ENCODE measurements at places on chromosomes 1 and 21. TPM values are rescaled to one million over a fixed set of nuclear protein-coding genes. Genes with fewer than 3 reads are reported as not detected.
A peak's percentile ranks its signal among the peaks of the same experiment; 100 is the strongest.

The PRR9 gene
- total RNA-seq: not detected

GRCh38 chr21:42110691-42111469 lies 39.8 kb downstream of the UMODL1 start:
- DNase-seq: no peak

- DNase-seq: no peak
Measured at GRCh38 chr1:71414179-71414578, 333.3 kb upstream of the ZRANB2 start.

The KMO gene
- total RNA-seq: 0.26 TPM

The STYXL2 gene
- not detected for total RNA-seq

The PAQR6 gene
- 4.0 TPM for total RNA-seq

The KCNA3 gene
- total RNA-seq: 25.6 TPM

The HRNR gene
- total RNA-seq: not detected

DNA sequence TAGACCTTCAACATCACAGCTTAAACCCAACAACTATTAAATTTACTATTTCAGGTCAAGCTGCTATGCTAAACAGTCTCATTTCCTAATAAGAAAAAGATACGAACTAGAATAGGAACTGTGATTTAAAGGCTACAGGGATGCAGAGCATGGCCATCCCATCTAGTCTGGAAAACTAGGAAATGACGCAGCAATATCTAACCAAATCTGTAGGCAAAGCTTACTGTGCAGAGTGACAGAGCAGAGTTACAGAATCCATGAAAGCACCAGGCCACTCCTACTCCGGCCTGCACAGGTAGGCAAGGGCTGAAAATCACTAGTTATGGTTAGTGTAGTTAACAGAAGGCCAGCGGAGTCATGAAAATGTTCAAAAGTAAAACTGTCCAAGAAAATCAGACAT lies 2.1 kb downstream of the HLCS start:
- DNase-seq: no peak

- DNase-seq: no peak
Measured at GRCh38 chr21:45149021-45149420, 74.6 kb downstream of the ADARB1 start.

DNA sequence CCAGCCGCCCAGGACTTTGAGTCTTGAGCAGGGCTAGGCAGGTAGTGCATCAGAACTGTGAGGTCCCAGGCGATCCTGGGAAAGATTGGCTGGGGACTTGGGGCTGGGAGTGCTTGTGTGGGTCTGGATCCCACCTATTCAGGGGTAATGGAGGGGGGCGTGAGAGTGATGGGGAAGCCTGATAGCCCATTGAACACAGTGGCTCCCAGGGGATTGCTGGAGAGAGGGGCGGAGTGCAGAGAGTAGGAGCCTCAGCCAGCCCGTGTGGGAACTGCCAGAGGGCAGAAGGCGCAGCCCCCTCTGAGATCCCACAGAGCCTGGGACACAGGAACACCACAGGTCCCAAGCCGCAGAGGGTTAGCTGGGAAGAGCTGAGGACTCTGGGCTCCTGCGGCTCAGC lies 19.3 kb upstream of the PDZK1IP1 start:
- DNase-seq: no peak

The ODR4 gene
- total RNA-seq: 11.5 TPM

The S100A8 gene
- not detected for total RNA-seq

DNA sequence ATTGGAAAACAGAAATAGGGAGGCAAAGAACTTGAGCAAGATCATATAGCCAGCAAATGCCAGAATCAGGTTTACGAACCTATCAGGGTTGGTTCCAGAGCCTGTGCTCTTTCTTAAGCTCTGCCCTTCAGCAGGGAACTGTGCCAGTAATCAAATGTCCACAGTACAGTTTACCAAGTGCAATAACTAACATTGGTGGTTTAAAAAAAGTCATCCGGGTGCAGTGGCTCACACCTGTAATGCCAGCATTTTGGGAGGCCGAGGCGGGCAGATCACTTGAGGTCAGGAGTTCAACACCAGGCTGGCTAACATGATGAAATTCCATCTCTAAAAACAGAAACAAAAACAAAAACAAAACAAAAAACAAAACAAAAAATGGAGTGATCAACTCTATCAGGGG lies 182.7 kb downstream of the LMX1A start:
- no peak for DNase-seq

- DNase-seq: no peak
Measured at GRCh38 chr1:169287280-169287679, 80.3 kb downstream of the NME7 start.

The TRNP1 gene
- 0.53 TPM for total RNA-seq

DNA sequence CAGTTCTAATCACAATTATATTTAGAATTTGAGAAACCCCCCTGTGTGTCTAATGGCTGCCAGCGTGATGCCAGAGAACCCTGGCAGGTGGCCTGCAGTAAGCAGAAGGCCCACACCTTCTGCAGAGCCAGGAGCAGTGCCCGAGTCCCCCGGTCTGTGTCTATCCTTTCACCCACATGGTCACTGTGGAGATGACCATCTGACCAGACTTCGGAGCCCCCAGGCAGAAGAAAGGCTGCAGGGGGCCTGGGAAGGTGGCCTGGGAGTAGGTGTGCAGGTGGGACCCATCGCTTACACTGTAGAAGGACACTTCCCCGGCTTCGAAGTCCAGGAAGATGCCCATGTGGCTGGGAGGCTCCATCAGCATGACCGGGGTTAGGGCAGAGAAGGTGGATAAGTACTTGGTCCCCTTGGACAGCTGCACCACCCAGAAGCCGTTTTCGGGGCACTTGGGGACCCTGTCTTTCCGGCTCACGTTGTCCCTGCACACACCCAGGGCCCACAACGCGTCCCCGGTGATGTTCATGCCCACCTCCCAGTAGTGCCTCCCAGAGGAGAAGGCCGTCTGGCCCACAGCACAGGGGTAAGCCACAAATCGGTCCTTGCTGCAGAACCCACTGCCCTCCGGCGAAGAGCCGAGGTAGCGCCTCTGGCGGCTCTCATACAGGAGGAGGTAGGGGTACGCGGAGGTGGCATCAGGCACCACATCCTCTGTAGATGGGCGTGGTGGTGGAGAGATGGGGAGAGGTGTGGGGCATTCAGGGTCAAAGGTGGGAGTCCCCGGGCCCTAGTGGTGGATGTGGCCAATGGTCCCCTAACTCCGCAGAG lies 1.6 kb upstream of the TRIM11 start:
- DNase-seq: no peak

The CFAP141 gene
- not detected for total RNA-seq

GRCh38 chr1:175040324-175040879 lies 17.2 kb upstream of the MRPS14 start:
- no peak for DNase-seq

The CD1B gene
- not detected for total RNA-seq

The GDAP2 gene
- 19.1 TPM for total RNA-seq

- DNase-seq: no peak
Measured at GRCh38 chr1:194387531-194387930, 1201.1 kb upstream of the B3GALT2 start.

The DARS2 gene
- 43.1 TPM for total RNA-seq

- peak; percentile 57 for DNase-seq
Measured at GRCh38 chr1:25023826-25024225, 93.8 kb upstream of the RUNX3 start.

The EFCAB7 gene
- total RNA-seq: 5.8 TPM

The KIF21B gene
- 56.6 TPM for total RNA-seq

GRCh38 chr1:59675936-59676335 lies 138.8 kb upstream of the HOOK1 start:
- no peak for DNase-seq

The DMRTA2 gene
- not detected for total RNA-seq

DNA sequence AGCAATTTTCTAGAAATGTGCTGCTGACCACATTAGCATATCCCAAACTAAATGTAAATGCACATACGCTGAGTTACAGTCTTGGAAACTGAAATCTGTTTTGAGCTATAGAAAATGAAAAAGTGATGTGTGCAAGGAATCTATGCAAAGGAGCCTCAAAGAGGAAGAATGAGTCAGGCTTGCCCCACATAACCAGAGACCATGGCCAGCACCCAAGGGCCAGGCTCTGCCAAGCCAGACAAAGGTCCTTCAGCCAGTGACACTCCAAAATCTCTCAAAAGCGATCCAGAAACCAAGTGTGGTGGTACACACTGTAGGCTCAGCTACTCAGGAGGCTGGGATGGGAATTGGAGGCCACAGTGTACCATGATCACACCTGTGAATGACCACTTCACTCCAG lies 195.2 kb downstream of the TOMM20 start:
- DNase-seq: peak; percentile 63

The KCNE1 gene
- total RNA-seq: 0.31 TPM

DNA sequence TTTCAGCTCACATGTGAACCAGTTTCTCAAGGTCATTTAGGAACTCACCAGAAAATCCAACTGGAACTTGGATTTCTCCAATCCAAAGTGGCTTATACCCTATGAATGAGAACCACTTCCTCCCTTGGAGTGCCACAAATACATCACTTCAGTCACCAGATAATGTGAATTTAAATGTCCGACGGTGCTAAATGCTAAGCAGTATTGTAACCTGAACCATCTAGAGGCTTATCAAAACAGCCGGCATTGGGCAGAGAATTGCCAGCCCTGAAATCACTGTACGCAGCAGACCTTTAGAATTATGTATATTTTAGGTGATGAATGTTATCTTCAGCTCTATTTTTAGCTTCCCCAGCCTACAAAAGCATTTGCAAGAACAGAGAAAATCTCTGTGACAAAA lies 76.8 kb upstream of the COX20 start:
- DNase-seq: no peak

The TMEM269 gene
- 0.15 TPM for total RNA-seq

- no peak for DNase-seq
Measured at GRCh38 chr1:201169971-201170532, 15.8 kb upstream of the TMEM9 start.

The CELF3 gene
- total RNA-seq: not detected

DNA sequence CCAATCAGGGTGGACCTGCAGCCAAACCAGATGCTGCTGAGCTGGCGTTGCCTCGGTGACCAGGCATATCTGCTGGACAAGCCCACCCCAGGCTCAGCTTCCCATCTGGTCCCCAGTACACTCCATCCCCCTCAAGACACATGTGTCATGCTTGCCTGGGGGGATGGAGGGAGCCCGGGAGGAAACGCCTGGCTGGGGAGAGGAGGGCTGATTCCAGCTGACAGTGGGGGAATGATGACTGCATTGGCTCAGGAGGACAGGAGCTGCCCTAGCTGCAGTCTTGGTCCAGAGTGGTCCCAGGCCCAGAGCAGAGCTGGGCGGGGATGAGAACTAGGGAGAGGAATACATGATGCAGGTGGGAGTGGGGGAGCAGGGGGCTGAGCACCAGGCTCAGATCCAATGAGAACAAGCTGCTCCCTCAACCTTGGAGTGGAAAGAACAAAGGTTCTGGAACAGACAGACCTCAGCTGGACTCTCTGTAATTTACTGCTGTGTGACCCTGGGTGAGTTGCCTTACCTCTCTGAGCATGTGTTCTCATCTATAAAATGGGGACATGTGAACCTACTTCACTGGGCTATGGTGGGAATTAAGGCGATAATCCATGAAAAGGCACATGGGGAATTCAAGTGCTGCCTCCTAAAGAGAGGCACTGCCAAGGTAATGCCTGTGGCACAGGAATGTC lies 23.1 kb upstream of the ECE1 start:
- DNase-seq: no peak

GRCh38 chr1:94031591-94031990 lies 89.4 kb downstream of the ABCA4 start:
- no peak for DNase-seq

The AK5 gene
- 1.6 TPM for total RNA-seq

DNA sequence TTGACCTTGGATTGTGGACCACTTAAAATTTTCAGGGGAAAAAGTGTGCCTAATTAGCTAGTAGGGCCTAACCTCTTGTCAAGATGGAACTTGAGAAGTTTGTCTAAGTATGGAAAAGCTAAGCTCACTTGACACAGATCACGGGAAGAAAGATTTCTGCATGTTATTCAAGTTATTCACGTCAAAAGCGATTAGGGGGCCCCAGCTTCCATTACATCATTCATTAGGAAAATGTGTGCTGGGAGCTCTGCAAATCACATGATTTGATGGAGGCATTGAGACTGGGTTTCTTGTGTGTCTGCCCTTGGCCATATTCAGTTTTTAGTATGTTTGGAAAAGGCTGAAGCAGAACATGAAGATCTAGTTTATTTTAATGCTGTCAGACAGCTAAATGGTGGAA lies 15.5 kb upstream of the POGZ start:
- DNase-seq: no peak

The ATP1A4 gene
- total RNA-seq: not detected

DNA sequence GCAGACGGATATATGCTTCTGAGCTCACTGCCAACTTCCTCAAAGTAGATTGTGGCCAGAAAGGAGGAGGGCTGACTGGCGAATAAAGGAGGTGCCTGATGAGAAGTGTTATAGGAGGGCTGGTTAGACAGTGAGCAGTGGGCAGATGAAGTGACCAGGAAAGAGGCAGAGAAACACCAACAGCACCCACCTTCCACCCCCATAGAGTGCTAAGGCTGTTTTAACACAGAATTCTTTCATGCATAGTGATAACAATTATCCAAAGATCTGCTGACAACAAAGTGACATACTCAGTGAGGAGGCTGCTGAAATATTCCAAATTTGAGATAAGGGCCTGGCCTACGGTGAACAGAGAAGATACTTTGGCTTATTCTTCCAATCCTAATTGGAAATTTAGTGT lies 21.2 kb upstream of the MTR start:
- DNase-seq: no peak

DNA sequence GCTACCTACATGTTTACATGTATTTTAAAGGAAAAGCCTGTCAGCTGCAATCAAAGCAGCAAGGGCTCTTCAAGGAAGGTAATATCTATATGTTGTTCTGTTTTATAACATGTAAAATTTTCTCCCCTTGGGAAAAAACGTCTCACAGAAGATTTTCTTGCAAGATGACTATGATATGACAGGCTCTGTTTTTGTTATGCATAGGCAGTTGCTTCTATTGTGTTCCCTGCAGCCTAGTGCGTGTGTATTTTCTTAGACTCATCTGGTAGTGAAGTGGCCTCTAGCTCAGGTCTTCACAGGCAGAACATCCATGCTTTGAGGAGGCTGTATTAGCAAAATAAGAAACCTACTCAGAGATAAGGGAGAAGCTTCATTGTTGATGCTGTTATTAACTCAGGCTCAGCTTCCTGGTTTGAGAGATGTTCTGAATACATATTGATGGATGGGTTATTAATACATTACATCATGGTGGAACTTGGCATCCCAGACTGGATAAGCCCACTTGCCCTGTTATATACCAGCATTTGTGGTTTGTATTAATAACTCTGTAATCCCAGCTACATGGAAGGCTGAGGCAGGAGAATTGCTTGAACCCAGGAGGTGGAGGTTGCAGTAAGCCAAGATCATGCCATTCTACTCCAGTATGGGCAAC lies 35.8 kb downstream of the LAMC1 start:
- DNase-seq: no peak

GRCh38 chr1:183932412-183932811 lies 105.1 kb downstream of the COLGALT2 start:
- no peak for DNase-seq

- DNase-seq: no peak
Measured at GRCh38 chr1:179814546-179814838, 63.1 kb downstream of the TOR1AIP2 start.
